ENCODE measurements at places on chromosomes 4 and X. TPM values are rescaled to one million over a fixed set of nuclear protein-coding genes. Genes with fewer than 3 reads are reported as not detected.
A peak's percentile ranks its signal among the peaks of the same experiment; 100 is the strongest.

DNA sequence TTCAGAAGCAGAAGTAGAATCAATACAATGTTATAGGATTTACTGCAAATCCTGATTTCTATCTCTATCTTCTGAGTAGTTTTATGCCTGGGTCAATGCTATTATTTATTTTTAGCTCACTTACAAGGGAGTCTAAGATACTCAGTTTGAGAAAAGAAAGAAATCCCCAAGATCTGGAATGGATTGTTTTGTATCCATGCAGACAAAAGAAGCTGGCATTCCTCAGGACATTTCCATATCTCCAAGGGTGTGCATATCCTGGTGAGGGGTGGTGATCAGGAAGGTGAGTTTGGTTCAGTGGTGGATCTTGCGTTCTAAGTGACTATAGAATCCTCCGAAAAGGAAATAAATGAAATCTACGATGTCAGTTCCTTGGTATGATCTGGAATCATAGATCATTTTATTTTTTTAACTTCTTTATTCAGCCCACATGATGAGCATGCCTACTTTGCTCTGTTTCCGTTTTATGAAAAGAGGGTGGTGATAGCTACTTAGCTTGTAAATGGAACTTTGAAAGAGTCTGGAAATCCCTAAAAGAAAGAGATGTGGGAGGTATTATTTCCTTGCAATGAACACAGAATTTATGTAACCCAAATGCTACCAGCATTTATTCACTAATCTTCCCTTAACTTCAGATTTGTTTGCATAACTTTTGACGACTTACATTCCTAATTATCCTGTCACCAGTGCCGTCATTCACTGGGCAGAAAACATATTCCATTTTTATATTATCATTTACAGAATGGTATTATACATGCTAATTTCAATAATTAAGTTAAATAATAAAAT, 81.1 kb upstream of the RAPGEF2 start:
- no peak for DNase-seq

- DNase-seq: no peak
Measured at GRCh38 chrX:13119386-13119785, 75.0 kb upstream of the FAM9C start.

GRCh38 chr4:65071564-65071963, 598.7 kb downstream of the EPHA5 start:
- DNase-seq: peak; percentile 7

DNA sequence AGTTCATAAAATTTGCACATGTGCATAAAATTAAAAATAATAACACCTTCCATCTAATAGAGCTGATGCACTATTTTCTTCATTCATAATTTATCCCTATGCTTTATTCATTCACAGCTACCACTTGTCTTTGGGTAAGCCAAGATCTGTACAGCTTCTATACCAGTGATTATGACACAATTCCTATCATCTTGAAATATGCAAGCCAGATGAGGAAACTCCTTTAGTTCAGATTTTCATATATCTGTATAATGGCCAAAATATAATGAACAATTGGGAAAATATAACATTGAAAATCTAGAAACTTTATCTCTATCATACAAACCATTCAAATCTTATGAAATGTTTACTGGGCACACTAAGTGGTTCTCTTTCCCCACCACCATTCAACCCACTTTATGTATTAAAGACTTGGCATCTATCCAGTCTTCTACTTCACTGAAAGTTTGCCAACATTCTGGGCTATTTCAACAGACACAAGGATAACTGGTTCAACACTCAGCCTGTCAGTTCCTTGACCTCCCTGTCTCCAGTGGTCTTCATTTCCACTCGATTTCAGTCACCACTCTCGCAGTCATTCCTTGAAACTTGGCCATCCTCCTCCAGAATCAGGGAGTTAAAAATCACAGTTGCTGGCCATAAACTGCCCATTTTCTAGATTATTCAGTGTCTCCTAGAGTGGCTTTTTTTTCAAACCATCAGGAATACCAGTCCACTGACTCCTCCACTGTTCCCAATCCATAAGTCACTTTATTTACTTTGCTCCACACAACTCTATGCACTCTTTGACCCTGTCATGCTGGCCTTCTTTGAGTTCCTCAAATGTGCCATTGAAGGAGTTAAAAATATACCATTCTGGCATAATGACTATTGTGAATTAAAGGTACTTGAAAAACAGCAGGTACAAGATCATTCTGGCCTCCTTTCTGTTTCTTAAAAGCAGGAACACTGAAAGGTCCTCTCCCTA, 85.5 kb downstream of the CAMK2D start:
- DNase-seq: peak; percentile 70

- peak; percentile 38 for DNase-seq
Measured at GRCh38 chr4:128347930-128348660, 60.5 kb upstream of the PGRMC2 start.

DNA sequence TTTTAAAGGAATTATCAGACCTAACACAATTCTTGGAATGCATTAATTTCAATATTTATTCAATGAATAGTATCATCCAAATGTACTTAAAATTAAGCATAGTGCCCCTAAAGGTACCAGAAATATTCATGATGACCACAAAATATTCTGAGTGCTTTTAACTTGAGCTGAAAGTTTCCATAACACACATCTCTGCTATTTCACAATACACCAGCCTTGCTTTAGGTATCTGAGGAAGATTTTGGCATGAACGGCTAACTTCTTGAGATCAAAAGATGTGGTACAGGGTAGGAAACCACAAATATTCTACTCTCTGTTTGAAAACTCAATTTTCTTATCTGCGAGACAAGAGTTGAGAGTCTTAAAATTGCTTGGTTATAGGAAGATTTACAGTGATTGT, 538.3 kb upstream of the PCDH7 start:
- DNase-seq: no peak

GRCh38 chrX:134174859-134175258, 62.1 kb upstream of the CCDC160 start:
- no peak for DNase-seq

DNA sequence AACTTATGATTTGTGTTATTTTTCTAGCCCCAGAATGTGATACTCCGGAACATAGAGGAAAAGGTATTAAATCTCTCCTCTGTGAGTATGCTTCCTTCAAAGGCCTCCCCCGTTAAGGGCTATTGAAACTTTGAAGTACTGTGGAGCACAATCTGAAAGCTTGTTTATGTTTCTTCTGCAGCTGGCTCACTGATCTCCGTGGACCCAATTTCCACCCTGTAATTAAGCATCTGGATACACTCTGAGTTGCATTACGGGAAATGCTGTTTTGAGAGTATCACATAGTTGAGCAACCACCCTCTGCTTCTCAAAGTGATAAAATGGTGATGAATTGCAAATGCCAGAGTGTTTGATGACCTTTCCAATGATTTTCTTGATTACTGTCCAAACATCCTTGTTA, 296.8 kb upstream of the PABPC5 start:
- DNase-seq: no peak

DNA sequence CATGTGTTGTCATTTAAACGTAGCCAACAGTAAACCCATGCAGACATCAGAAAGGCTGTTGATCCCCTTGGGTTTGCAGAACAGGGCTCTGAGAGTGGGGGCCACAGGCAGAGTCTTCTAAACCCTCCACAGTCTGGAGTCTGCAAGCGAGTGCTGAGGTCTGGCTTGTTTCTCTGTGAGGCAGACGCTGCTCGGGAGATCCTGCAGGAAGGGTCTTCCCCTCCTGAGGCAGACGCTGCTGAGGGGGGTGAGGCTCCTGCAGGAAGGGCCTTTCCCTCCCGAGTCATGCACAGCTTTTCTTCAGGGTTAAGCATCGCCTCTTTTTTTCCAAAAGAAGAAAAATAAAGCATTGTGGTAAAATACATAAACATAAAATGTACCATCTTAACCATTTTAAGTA, 17.1 kb upstream of the PDE6B start:
- DNase-seq: no peak

DNA sequence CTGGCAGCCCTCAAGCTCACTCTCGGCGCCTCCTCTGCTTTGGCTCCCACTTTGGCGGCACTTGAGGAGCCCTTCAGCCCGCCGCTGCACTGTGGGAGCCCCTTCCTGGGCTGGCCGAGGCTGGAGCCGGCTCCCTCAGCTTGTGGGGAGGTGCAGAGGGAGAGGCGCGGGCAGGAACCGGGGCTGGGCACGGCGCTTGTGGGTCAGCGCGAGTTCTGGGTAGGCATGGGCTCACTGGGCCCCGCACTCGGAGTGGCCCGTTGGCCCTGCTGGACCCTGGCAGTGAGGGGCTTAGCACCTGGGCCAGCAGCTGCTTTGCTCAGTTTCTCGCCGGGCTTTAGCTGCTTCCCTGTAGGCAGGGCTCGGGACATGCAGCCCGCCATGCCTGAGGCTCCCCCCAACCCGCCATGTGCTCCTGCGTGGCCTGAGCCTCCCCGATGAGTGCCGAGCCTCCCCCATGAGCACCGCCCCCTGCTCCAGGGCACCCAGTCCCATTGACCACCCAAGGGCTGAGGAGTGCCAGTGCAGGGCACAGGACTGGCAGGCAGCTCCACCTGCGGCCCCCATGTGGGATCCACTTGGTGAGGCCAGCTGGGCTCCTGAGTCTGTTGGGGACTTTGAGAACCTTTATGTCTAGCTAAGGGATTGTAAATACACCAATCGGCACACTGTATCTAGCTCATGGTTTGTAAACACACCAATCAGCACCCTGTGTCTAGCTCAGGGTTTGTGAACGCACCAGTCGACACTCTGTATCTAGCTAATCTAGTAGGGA, 101.5 kb upstream of the DRD5 start:
- DNase-seq: no peak

GRCh38 chr4:153684182-153684970, at the start of gene TLR2:
Gene TLR2 (plus strand): TSS chr4:153684280. CDS start chr4:153702908, 18,628 bp downstream.
- no peak for DNase-seq

DNA sequence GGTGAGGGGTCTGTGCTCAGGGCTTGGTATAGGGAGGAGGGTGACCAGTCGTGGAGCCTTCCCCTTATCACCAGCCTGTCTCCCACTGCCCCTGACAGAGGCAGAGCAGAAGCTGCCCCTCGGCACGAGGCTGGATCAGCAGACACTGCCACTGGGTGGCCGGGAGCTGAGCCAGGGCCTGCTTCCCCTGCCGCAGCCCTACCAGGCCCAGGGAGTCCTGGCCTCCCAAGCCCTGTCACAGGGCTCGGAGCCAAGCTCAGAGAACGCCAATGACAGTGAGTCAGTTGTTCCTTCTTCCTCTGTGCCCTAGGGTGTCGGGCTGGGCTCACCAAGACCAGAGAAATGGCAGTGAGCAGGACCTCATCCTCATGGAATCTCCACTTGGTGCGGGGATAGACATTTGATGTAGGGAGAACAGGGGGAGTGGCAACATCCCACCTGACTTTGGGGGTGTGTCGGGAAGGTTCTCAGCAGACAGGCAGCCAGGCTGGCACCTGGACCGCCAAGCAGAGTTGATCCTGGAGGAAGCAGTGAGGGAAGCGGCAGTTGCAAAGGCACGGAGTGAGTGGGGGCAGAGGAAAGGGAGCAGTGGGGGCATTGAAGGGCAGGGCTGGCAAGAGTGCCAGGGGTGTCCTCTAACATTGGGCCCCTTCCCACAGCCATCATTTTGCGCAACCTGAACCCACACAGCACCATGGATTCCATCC, 14.3 kb upstream of the UBA1 start:
- DNase-seq: peak; percentile 84

DNA sequence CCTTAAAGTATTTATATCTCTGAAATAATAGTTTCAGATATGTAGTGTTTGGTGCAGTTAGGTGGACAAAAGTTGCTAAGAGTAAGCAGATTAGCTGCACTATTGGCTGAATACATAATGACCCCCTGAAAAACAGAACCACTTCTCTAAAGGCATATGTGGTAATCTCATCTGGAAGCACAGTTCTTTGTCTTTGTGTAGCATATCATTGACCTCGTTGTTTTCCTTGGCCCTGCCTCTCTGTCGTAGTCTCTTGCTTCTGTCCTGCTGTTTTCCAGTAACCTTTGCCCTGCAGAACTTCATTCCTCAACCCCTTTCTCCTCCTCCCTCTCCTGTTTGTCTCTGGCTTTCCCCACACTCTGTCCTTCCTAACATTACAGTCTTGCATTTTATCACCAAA, 41.4 kb downstream of the JADE3 start:
- no peak for DNase-seq

DNA sequence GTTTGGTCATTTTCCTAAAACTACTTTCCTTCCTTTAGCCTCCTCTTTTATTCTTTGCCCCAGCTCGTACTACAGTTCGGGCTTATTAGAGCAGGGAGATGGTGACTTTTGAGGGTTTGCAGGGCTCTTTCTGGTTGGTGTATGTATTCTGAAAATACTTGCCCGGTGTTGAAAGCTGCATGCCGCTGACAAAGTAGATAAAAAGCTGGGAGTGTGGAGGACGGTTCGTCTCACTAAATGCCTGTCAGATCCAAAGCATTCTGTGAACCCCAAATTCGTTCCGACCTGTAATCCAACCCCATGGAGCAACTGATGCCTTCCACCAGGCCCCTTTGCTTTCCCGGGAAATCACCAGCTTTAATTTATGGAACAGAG, 19.2 kb downstream of the TRIM2 start:
- DNase-seq: peak; percentile 21

- DNase-seq: peak; percentile 59
Measured at GRCh38 chr4:176964116-176964691, 171.5 kb upstream of the VEGFC start.

DNA sequence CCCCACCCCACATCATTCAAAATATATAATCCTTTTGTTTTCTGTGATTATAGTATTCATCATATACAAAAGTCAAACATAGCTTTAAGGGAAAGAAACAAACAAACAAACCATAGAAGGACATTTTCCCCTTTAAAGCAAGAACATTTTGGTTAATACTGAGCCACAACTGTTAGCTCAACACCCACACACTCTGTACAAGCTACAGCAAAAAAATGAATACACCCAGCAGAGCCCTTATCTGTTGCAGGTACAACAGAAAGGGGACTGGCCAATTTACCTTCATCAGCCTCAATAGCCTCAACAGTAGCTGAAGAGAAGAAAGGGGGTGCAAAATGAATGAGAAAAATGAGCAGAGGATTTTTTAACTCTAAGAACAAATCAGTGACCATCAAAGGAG, 318.4 kb downstream of the PPP3CA start:
- no peak for DNase-seq

- DNase-seq: peak; percentile 24
Measured at GRCh38 chrX:103248553-103248952, 6.4 kb downstream of the TCEAL8 start.

- no peak for DNase-seq
Measured at GRCh38 chr4:166042510-166043055, 169.5 kb downstream of the TLL1 start.

DNA sequence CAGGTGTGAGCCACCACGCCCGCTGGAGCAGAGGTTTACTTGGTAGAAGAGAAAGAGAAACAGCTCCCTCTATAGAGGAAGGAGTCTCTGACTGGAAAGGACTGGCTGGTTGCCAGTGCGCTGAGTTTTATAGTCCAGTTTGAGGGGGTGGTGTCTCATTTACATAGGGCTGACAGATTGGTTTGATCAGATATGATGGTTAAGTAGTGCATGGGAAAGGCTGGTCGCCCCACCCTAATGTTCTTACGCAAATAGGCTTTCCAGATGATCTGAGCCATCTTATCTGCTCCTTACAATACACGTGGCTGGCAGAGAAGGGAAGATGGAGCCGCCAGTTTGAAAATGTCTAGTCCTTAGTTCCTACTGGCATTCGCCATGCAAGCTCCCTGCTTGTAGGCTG, 439.5 kb downstream of the NAF1 start:
- DNase-seq: no peak

- DNase-seq: peak; percentile 87
Measured at GRCh38 chr4:17066972-17067371, 168.5 kb upstream of the LDB2 start.

Gene ZNF81
- 7.8 TPM for total RNA-seq

Gene FUNDC2
- total RNA-seq: 70.2 TPM

Gene FLNA
- total RNA-seq: 1,231 TPM

Gene TMSB15B
- 3.0 TPM for total RNA-seq

Gene RXFP1
- total RNA-seq: 4.7 TPM

Gene MFAP3L
- total RNA-seq: 4.1 TPM

Gene ATP2B3
- not detected for total RNA-seq

Gene AWAT2
- not detected for total RNA-seq

Gene BCAP31
- total RNA-seq: 203 TPM

Gene CXCL8
- total RNA-seq: 36.2 TPM

Gene ITGB1BP2
- 1.4 TPM for total RNA-seq

All from MCF 10A (cell line).